ENCODE measurements at places on chromosomes 12 and 14.

- DNase-seq = no peak
These were observed 471.7 kb downstream of the LRFN5 start for GRCh38 chr14:42078345-42078744.

- DNase-seq = no peak
These were observed 90.8 kb upstream of the SSTR1 start for GRCh38 chr14:38116895-38117294.

DNA sequence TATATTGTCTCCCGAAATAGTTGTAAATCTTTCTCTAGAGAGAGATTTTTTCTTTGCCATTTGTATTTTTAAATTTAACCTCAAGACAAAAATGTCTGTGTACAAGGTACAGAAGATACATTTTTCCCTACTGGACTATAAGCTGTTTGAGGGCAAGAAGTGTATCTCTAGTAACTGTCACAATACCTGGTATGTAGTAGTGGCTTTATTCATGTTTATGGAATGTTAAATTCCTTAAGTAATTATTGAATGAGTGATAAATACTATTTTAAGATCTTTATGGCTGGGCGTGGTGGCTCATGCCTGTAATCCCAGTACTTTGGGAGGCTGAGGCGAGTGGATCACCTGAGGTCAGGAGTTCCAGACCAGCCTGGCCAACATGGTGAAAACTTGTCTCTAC is 24.4 kb upstream of the CDK17 start:
- DNase-seq = no peak

DNA sequence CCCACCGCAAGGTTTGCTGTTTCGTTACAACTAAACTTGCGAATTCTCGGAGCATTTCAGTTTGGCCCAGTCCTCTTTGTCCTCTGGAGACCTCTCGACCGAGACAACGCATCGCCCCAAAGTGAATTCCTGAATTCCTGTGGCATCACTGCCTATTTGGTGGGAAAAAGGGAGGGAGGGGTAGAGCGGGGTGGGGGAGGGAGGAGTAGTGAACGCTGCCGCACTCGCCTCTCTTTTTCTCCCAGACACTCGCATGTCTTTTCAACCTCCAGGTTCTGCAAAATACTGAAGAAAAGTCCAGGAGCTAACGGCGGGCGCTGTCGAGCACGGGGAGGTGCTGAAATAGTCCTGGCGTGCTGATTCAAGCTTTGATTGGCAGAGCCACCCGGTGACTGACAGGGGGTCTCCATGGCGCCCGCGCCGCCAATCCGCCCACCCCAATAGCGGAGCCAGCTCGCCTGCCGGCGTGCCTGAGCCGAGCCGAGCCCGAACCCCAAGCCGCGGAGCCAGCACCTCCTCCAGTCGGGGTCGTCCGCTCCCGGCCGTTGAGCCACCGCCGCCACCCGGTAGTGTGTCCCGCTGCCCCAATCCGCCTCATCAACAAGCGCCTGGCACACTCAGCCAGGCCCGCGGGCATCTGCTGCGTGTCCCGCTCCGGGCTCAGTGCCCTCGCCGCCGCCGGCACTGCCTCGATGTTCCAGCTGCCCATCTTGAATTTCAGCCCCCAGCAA is at the start of gene SIX6:
SIX6 (plus strand) TSS at position 440 of the 731 bp plus-strand sequence; CDS start at position 693, 253 bp downstream.
- DNase-seq = no peak

- no peak for DNase-seq
These were observed 54.0 kb upstream of the CDKN3 start for GRCh38 chr14:54342806-54343205.

DNA sequence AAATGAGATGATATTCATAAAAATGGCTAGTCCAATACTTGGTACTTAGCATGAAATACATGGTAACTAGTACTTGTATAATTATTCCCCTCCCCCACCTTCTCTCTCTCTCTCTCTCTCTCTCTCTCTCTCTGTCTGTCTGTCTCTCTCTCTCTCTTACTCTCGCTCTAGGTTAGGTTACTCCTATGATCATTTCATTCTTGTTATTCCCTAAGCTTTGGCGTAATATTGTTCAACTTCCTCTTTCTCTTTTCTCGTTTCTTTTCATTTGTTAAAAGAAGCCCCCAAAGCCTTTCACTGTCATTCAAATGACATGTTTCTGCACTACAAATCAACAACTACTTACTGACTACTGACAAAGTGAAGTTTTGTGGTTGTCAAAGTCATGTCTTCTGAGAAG is 89.8 kb downstream of the GRIP1 start:
- no peak for DNase-seq

- no peak for DNase-seq
These were observed 228.3 kb upstream of the MGAT4C start for GRCh38 chr12:86484473-86484872.

- DNase-seq = no peak
These were observed 62.4 kb downstream of the TMEM30B start for GRCh38 chr14:61218767-61219166.

DNA sequence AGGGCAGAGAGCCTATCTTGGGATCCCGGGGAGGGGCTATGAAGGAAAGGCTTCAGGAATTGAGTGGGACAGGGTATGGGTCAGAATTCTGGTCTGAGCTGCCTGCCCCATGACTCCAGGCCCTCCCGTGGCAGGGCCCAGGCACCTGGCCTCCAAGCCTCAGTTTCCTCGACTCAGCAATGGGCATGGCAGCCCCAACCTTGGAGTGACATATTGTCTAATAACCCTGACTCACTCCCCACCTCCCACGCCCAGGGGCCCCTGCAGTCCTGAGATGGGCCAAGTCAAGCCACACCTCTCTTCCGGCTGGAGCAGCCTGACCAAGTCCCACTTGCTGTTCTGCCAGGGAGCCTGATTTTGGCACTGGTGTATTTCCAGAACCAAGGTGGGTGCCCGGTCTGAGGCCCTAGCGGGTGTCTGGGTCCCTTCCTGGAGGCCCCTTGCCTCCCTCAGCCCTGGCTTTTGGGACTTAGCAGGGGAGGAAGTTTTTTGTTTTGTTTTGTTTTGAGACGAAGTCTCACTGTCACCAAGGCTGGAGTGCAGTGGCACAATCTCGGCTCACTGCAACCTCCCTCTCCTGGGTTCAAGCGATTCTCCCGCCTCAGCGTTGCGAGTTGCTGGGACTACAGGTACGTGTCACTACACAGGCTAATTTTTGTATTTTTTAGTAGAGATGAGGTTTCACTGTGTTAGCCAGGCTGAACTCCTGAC is 40.3 kb upstream of the RCOR1 start:
- DNase-seq = no peak

- DNase-seq = no peak
These were observed 30.9 kb upstream of the ANKRD9 start for GRCh38 chr14:102540315-102541028.

DNA sequence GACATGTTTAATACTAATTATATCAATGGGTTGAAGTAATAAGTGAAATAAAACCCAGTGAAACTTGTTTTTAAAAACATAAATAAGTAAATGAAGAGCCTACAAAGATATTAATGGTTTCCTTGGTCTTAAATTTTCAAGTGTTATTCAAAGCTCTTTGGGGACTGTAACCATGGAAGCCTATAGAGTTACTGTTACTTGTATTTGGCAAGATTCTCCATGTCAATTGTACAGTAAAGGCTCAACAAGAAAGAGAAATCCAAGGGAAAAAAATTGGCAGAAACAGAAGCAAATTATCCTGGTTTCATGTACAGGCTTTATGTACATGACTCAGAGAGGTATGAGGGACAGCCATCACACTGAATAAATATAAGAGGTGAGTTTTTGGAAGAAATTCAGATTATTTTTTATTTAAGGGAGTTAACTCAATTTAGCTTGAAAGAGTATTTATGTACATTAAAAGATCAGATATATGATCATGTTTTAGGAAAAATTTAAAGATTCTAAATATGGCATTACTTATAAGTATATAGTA is 151.1 kb upstream of the HMGA2 start:
- DNase-seq = no peak

GRCh38 chr14:67919259-67920032 is 99.9 kb downstream of the RAD51B start:
- no peak for DNase-seq

DNA sequence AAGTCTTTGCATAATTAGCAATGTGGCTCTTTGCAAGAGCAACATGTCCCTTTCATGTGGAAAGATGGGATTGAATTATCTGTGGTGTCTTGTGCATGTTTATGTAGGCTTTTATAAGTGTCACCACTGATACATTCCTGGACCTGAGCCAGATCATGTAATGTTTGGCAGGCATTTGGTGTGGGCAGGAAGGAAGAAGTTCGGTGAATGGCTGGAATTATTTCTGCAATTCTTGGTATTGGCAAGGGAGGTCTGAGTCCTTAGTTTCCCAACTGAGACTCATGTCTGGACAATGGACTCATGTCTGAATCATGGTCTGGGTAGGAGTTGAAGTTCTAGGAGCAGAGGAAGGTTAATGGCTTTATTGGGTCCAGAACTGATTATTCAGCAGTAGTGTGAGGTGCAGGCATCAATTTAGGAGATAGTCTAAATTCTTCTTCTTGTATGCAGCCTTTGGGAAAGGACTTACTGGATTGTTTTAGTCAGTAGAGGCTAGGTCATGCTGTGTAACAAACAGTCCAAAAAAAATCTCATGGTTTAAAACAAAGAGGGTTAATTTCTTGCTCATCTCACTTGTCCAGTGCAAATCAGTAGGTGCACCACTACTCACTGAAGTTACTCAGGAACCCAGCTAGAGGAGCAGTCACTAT is 186.5 kb upstream of the LHX5 start:
- DNase-seq = no peak

DNA sequence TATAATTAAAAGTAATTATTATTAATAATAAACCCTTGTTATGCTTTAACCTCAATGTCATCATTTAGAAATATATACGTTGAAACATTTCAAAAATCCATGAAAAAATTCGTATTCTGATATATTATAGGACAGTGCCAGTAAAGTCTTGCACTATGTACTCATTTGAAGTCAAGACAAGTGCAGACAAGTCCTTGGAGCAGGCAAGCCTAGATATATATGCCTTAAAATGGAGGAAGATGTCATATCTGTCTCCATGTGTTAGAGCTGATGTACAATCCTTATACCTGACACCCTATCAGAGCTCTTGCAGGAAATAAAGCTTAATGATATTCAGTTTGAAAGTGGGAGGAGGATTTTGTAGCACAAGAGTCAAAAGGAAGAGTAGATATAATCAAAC is 310.4 kb downstream of the KCNH5 start:
- no peak for DNase-seq

- no peak for DNase-seq
These were observed 10.1 kb downstream of the TDP1 start for GRCh38 chr14:89965839-89966238.

DNA sequence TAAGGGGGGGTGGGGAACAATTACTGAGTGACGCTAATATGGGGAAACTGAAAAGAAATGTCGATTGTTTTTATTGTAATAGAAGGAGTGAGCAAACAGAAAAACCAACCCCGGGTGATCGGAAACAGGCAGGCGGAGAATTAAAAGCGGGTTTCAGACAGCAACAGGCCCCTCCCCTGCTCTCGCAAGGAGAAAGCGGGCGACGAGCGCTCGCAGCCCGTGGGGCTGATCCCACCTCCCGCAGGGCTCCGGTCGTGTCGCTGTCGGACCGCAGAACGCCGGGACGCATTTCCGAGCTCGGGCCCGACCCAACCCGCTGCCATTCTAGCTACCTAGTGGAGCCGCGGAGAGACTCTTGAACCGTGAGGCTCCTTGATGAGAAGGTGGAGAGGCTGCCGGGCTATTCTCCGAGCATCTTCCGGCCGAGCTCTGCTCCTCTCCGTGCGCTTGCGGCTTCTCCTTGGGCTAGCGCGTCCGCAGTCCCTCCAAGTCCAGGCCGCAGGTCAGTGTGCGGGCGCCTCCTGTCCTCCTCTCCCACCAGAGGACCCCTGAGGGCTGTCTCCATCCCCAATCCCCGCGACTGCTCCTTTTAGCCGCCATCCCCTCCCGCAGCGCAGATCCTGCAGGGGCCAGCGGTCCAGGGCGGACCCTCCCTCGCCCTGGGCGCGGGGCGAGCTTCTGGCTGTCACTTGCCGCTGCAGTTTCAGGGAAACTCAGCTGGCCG is 4.1 kb upstream of the PAX9 start:
- DNase-seq = no peak

DNA sequence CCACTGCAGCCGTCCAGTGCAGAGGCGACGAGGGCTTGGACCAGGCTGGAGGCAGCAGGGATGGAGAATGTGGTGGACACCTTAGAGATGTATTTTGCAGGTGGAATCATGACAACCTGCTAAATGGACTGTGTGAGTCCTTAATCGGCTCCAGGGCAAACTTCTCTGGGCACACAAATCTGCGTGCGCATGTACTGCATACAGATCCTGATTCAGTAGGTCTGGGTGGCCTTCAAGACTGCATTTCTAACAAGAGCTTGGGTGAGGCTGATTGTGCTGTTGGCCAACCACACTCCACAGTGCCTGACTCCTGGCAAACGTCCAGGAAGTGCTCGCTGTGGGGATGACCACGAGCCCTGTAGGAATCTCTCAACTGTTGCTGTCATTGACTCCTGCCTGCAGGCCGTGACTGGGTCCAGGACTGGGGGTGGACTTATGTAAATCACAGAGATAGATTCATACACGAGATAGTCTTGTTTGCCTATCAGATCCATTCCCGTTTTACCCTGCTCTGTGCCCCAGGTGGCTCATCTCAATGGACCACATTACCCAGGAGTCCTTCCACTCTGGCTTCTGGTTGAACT is 27.2 kb downstream of the JDP2 start:
- DNase-seq = no peak

- no peak for DNase-seq
These were observed 11.7 kb downstream of the RTL1 start for GRCh38 chr14:100891501-100892445.

All from CD8-positive, alpha-beta T cell (primary cell).